ENCODE measurements at places on chromosomes 4 and X. TPM values are rescaled to one million over a fixed set of nuclear protein-coding genes. Genes with fewer than 3 reads are reported as not detected.

MAML3 gene
- 0.13 TPM for total RNA-seq

DNA sequence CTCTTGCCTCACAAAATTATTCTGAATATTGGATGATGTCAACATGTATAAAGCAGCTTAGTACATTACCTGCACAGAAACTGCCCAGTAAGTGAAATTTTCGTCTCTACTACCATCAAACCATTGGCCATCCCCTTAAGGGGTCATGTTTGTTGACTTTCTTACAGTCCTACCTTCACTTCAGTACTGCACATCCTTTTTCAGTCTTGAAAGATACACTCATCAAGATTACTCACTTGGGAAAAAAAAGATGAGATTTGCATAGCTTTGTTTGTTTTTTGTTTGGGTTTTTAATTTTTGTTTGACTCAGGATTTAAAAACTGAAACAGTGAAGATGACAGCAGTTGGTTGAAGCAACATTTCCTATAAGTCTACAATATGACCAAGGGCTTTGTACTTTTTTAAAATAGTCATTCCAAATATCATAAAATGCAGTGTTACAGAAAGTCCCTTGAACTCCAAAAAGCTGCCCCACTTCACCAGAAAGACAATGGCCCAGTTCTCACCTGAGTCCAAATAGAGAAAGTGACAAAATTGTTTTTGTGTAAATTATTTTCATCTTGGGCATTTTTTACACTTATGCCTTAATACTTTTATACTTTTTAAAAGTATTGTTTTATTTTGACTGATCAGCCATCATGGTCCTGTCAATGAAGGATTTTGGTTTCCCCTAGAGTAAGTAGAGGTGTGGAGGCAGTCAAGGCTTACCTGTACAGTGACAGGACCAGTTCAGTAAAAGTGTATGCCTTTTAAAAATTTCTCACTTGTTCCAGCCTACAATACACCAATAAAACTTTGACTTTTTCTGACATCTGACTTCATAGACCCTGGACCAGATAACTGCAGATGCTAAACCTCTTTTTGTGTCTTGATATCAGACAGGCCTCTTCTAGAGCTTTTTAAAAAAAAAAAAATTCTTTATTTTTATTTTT, 59.7 kb upstream of the EDA2R start:
- DNase-seq = no peak

DNA sequence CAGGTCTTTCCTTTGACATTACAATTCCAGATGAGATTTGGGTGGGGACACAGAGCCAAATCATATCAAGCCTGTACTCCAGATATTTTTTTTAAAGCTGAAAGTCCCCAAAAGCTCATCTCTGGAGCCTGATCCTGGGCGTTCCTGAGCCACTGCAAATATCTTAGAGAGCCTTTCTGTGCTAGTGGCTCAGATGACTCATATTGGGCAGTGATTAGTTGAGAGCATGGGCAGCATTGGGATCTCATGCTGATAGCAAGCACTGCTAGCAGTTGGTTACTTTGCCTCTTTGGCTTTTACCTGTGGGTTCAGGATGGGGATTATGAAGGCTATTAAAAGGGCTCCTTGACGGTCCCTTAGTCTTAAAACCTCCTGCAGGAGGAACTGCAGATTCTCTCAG, 51.4 kb upstream of the SCRG1 start:
- DNase-seq = no peak

SLC26A1 gene
- not detected for total RNA-seq

CT45A10 gene
- total RNA-seq = not detected

GRCh38 chr4:140172960-140173359, 19.0 kb upstream of the MAML3 start:
- DNase-seq = no peak

TADA2B gene
- total RNA-seq = 7.6 TPM

DNA sequence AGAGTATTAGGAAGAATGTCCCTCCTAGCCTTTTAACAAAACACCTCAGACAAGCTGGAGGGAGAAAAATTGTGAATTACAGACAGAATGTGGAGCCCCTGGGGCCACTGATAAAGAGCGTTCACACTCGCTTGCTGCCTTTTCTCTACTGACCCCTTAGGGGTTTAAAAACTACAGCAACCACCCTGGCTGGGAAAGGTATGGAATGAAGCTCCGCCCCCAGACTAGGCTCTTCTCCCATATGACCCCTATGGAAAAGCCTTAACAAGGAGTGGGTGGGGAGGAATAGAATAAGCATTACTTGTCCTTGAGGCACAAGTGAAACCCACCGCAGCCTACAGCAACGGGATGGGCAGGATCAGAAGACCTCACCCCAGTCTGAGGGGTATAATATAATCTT, 26.3 kb downstream of the ANKRD50 start:
- no peak for DNase-seq

FAT4 gene
- 5.6 TPM for total RNA-seq

GRCh38 chr4:150533673-150534072, 48.3 kb upstream of the MAB21L2 start:
- no peak for DNase-seq

ABLIM2 gene
- total RNA-seq = 1.2 TPM

UPF3B gene
- 1.3 TPM for total RNA-seq

DNA sequence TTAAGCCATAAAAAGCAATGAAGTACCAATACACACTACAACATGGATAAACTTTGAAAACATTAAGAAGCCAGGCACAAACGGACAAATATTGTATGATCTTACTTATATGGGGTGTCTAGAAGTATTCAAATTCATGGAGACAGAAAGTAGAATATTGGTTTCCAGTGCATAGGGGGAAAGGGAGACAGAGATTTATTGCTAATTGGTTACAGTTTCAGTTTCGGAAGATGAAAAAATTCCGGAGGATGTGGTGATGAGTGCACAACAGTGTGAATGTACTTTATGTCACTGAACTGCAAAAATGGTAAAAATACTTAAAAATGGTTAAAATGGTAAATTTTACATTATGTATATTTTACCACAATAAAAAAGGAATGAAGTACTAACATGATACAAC, 5.1 kb upstream of the PRDX4 start:
- no peak for DNase-seq

SH3RF1 gene
- 1.3 TPM for total RNA-seq

CCNB3 gene
- not detected for total RNA-seq

GRCh38 chr4:103429283-103429682, 231.1 kb upstream of the CENPE start:
- DNase-seq = no peak

- no peak for DNase-seq
Measured at GRCh38 chrX:15194146-15194545, 75.7 kb downstream of the ASB9 start.

ADH1A gene
- not detected for total RNA-seq

- no peak for DNase-seq
Measured at GRCh38 chr4:17704020-17704650, 77.3 kb downstream of the FAM184B start.

GRCh38 chr4:102216666-102217065, 128.6 kb downstream of the SLC39A8 start:
- no peak for DNase-seq

XPNPEP2 gene
- not detected for total RNA-seq

DNA sequence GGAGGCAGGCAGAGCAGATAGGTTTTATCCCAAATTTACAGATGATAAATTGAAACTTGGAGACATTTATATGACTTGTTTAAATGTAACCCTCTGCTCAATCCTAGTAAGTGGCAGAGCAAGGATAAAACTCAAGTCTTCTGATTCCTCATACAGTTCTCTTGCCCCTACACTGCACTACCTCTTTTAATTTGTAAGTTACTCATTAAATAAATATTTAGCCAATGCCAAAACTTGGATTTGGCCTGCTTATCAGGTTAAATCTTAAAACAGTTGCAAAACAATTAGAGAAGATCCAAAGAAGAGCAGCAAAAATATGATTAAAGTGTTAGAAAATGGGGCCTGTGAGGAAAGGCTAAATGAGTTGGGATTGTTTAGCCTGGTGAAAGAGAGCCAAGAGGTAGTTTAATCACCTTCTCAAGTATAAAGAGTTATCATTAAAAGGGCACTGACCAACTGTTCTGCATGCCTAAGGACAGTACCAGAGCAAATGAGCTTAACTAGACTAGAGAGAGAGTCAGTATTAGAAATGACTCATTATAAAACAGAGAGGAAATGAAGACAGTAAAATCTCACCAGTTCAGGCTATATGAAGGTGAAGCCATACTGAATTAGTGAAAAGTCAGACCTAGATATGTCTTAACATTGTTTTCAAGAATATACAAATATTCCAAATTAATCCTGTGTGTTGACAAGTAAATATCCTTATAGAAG, 146.3 kb downstream of the GRIA3 start:
- DNase-seq = no peak

LIMCH1 gene
- total RNA-seq = 49.4 TPM

DNA sequence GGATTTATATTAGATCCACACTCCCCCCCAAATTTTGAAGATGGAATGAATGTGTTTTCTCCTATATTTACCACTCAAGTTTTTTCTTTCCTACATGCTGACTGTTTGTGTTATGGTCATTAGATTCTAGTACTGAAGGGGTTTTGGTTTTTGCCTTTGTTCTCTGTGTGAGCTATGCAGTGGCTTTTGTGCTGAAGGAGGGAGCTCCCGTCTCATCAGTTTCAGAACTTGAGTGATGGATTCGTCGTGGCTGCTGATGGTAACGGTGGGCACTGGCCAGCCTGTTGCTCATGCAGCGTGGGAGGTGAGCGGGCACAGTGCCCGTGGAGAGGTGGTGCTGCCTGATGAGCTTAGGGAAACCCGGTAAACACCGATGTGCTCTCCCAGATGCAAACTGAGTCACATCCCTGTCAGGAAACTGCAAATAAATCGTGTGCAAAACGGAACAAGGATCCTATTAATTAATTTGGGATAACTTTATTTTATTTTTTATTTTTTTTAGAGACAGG, 101.5 kb downstream of the SORBS2 start:
- DNase-seq = peak; percentile 73

- DNase-seq = no peak
Measured at GRCh38 chrX:104621781-104622180, 55.8 kb downstream of the IL1RAPL2 start.

GPRIN3 gene
- not detected for total RNA-seq

DNA sequence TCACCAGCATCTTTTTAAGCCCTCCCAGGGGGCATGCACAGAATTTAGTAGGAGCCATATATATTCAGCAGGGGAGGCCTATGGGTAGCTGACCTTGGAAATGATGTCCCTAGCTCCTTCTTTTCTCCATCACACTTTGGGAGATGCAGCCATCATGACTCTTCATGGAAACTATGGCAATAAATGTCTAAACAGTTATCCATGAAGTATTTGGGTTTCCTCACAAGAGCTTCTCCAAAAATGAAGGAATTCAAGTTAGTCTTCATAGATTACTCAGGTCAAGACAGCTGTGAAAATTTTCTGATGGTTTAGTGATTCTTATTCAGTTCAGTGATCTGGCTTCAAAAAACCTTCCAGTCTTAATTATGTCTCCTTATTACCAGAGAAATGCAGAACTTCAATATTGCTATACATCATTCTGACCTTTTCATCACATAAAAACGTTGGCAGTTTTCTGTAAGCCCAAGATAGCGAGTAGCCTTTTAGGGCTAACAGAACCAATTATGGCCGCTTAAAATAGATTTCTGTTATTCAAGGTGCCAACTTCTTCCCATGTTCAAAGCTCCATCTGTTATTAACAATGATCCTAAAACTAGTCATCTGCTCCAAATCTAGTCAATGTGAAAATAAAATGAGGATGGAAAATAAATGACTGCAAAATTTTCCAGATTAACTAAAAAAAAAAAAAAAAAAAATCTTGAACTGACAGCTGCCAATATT, 52.5 kb downstream of the TMEM156 start:
- DNase-seq = no peak

DNA sequence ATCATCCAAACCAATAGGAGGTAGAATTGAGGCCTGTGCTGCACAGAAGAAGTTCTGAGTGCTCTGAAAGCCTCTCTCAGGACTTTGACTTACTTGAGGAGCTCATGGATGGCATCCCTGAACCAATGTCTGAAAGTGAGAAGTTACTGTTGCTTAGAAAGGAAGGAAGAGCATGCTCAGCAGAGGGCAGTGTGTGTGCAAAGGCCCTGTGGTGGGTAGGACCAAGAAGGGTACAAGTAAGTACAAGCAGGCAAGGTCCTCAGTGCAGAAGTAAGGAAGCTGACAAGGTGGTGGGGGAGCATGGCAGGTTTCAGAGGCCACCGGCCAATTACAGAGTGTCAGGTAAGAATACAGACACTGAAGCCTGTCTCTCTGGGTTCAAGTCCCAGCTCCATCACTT, 31.4 kb upstream of the LGI2 start:
- DNase-seq = no peak

GRCh38 chrX:103615781-103616371, 8.1 kb downstream of the TCEAL3 start:
- DNase-seq = no peak

GRCh38 chr4:3740256-3740655, 25.9 kb upstream of the ADRA2C start:
- no peak for DNase-seq

- no peak for DNase-seq
Measured at GRCh38 chr4:7360806-7361205, 73.9 kb downstream of the PSAPL1 start.

- no peak for DNase-seq
Measured at GRCh38 chr4:93529692-93530372, 298.7 kb upstream of the ATOH1 start.

GRCh38 chr4:113951263-113951662, 28.2 kb downstream of the ARSJ start:
- DNase-seq = peak; percentile 76

DNA sequence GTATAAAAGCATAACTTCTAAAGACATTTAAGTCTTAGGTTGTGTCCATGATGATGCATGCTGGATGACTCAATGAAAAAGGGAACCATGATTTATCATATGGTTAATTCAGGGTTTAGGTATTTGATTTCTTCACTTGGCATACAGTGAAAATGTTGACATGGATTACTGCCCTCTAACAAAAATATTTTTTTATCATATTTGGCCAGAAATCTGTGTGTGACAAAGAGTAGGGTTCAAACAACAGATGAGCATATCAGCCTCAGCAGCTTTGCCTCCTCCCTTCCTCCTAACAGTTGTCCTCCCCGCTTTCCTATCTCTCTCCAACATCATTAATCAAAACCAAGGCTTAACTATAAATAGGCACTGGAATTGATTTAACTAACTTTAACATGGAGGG, 46.3 kb downstream of the ARHGAP6 start:
- peak; percentile 3 for DNase-seq

DNA sequence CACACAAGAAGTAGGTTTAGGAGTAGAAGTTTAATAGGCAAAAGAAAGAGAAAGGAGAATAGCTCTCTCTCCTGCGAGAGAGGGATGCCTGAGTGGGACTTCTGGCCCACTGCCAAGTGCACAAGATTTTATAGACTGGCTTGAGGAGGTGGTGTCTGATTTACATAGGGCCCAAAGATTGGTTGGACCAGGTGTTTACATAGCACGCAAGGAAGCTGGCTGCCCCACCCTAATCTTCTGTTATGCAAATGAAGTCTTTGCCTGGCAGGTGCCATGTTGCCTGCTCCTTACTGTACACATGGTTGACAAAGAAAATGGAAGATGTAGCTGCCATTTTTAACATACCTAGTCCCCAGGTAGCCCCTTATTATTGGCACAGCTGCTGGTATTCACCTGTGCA, 170.8 kb upstream of the GATB start:
- DNase-seq = no peak

MAP9 gene
- 3.8 TPM for total RNA-seq

PNCK gene
- 0.43 TPM for total RNA-seq

All from MG63 (cell line).